ENCODE measurements at places on chromosomes 16 and 17.

- DNase-seq: no peak
These were observed 1.5 kb downstream of the ACBD4 start for GRCh38 chr17:45136846-45137560.

DNA sequence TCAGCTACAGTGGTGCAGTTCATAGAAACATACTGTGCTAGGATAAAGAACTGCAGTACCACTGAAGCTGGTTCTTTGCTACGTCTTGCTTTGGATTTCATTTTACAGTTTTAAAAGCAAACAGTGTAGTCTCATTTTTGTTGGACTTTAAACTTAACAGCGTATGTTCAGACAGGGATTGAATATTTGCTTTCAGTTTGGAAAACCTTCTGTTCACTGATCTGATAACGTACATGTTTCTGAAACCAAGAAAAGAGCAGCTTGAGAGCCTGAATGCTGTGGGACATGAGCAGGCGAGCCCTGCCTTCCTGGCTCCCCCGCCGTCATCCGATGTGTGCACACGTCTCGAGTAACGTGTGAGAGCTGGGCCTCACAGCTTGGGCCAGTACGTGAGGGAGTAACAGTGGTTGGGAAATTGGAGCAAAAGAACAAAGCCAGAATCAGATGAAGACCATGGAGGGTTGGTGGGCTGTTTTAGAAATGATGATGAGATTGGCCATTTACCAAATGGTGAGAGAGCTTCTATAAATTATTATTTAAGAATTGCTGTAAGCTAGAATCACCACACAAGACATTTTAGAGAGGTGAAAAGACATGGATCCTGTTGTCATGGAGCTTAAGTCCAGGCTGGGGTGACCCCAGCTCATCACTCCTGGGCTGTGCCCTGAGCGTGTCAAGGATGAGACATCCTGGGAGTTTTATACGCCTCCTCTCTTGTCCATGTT lies 20.8 kb upstream of the CLEC18C start:
- no peak for DNase-seq

- no peak for DNase-seq
These were observed 7.3 kb downstream of the SLC52A1 start for GRCh38 chr17:5027916-5028315.

DNA sequence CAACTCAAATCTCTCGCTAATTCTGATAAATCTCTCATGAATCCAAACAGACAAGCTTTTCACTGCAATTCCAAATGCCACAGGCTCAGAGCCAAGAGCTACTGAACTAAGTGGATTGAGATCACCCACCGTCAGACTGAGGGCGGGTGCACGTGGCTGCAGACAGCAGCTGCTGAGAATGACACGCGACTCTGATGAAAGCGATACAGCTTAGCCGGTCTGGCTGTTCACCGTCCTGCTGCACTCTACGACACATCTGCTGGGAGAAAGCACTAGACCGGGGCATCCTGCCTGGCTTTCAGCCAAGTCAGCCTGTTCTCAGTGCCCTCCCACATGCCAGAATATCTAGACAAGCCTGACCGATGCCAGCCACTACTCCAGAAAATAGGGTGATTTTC lies 42.6 kb downstream of the KLHDC4 start:
- DNase-seq: no peak

DNA sequence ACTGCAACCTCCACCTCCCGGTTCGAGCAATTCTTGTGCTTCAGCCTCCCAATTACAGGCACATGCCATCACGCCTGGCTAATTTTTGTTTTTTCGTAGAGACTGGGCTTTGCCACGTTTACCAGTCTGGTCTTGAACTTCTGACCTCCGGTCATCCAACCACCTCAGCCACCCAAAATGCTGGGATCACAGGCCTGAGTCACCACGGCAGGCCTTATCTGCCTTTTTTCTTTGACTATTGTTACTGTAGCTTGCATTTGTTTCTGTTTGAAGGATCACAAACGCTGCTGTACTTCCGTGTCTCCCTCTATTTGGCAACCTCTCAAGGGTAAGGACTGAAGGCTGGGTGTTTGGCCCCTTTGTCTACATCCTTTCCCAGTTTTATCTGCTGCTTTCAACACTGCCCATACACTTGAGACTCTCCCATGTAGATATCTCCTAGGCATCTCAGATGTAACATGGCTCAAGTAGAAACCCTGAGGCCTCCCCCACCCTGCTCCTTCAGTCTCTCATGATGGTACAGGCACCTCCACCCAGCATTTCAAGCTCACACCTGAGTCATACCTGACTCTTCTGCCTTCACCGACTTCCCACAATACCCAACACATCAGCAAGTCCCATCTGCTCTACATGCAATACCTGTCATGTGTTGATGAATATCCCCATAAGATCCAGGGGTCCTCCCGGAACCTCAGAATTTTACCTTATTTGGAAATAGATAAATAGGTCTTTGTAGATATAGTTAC lies 219.0 kb downstream of the CPPED1 start:
- DNase-seq: no peak

DNA sequence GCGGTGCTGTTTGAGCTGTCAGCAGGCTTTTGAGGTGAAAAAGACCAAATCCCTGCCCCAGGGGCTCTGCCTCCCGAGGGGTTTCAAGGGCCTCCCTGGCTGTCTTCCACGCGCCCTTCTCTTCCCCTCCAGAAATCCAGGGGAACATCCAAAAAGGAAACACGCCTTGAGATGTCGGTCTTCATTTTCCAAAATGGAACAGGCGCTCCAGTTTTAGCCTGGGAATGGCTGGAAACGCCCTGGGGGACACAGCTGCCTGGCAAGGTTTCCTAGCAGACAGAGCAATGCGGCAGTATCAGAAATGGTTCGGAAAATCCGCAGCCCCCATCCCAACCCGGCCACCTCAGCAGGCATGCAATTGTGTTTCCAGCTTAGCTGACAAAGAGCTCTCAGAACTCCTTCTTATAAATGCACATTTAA lies 16.6 kb upstream of the LITAF start:
- no peak for DNase-seq

GRCh38 chr16:4026854-4027253 lies 89.4 kb downstream of the ADCY9 start:
- no peak for DNase-seq

DNA sequence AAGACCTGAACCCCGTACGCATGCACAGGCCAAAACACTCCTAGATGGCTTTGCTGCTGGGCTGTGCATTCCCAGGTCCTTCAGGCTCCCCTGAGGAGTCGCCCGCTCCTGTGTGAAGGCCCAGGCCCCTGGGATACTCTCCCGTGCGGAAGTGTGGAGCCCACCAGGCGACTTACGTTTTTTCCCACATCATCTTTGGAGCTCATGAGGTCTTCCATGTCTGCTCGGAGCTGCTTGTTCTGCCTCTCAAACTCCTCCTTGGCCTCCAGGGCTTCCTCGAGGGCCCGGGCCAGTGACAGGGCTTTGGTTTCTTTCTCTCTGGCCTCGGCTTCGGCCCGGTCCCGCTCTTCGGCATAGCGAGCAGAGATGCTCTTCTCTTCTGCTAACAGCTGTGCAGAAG lies 56.4 kb downstream of the NDEL1 start:
- no peak for DNase-seq

- DNase-seq: no peak
These were observed 6.8 kb downstream of the CBX4 start for GRCh38 chr17:79832218-79833109.

DNA sequence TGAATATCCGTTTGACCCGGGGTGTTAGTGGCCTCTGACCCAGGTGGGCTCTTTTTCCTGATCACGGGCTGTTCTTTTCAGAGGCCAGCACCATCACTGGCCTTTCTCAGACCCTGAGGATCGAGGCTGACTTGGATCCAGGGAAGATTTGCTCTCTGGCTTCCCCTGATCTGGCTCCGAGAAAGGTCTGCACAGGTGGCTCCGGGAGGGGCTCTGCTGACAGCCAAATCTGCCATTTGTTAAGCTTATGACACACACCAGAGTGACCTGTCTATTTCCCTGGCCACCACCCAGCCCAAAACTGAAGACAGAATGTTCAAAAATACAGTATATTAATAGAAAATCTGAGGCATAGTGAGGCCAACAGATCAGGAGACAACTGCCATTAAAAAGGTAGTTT lies 221.8 kb upstream of the TNRC6C start:
- DNase-seq: no peak

- DNase-seq: no peak
These were observed 90.5 kb downstream of the AATF start for GRCh38 chr17:37039269-37039668.

GRCh38 chr17:42647778-42648177 lies 11.3 kb upstream of the TUBG2 start:
- DNase-seq: no peak

- no peak for DNase-seq
These were observed 1.0 kb upstream of the B9D1 start for GRCh38 chr17:19363460-19364035.

DNA sequence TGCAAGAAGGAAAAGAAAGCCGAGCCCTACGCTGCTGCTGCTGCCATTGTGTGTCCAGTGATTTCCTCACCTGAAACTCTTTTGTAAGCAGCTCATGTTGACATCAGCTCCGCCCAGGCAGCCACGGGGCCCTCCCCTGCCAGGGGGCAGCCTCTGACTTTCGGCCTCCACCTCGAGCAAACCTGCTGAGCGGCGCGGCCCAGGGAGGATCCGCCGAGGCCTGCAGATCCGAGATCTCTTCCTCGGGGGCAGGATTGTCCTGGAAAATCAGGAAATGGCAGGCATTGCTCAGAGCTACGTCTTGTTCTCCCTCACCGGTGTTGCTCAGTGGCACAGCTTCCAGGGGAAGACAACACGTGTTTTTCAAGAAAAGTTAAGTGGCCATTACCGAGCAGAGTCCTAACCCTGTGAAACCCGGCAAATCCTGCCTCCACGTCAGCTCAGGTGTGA lies 35.6 kb upstream of the ZNF750 start:
- no peak for DNase-seq

- DNase-seq: no peak
These were observed 35.3 kb downstream of the TMEM132E start for GRCh38 chr17:34614698-34615097.

- DNase-seq: no peak
These were observed 5.7 kb downstream of the KCNJ16 start for GRCh38 chr17:70080541-70081347.

GRCh38 chr17:60135151-60135950 lies 14.4 kb upstream of the CA4 start:
- no peak for DNase-seq

DNA sequence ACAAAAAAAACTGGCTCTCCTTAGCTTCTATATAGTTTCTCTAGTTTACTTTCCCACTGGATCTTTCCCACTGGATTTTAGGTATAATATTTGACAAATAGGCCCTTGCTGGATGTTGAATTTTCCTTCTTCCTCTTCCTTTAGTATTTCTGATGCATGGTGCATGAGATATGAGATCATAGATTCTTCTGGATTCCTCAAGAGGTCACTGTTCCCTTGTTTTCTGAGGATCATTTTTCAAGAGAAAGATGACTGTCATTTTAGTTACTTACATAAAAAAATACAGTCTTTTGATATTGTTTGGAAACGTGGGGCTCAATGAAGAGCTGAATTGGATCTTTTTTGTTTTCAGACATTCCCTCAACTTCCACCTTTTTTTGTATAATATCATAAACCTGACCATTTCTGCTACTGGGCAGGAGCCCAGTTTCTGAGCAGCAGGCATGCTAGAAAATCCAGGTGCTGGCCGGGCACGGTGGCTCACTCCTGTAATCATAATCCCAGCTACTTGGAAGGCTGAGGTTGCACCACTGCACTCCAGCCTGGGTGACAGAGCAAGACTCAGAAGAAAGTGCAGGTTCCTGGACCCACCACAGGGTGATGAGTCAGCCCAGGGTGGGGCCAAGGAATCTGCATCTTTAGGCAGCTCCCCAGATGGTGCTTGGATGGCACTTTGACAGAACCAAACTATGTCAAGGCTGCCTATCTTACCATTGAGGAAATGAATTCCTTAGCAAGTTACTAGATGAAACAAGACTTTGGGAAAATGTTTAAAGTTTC lies 70.3 kb downstream of the SDR42E1 start:
- peak; percentile 63 for DNase-seq

GRCh38 chr16:3754081-3754703 lies 36.9 kb upstream of the TRAP1 start:
- no peak for DNase-seq

- DNase-seq: no peak
These were observed at the start of gene CSF3 for GRCh38 chr17:40015005-40015997. CSF3 (plus strand) TSS chr17:40015440; CDS start chr17:40015475, 35 bp downstream.

DNA sequence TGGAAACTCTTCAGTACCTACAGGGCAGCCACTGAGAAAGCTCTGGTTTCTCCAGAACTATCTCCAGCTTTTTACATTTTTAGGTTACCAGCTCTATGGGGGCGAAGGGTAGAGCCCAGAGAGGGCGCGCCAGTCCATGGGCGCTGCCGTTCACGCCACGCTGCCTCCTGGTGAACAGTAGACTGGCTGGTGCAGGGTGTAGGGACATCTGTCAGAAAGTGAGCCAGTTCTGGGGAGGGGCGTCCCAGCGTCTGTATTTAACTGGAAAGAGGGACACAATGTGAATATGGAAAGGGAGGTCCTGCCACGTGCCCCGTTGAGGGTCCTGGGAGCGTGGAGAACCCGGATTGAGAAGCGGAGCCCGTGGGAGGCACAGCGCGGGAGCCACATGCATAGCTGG lies 16.4 kb upstream of the CLEC18A start:
- no peak for DNase-seq

GRCh38 chr16:35795361-35796029 lies 2336.1 kb downstream of the TP53TG3F start:
- DNase-seq: no peak

DNA sequence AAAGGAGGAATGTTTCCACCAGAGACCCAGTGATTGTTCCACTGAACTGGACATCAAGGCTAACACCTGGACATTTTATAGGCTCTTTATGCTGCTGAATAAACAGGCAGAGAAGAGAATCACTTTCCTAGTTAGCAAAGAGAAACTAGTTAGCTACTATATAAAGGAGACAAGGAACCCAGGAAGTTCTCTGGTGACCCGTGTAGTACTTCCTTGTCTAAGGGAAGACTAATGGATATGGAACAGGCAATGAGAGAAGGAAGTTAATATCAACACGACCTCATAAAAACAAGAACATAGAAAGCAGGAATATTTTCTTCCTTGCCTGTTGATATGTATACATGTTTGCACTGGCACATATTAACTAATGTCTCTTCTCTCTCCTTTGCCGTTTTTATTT lies 30.8 kb upstream of the RPL38 start:
- no peak for DNase-seq

DNA sequence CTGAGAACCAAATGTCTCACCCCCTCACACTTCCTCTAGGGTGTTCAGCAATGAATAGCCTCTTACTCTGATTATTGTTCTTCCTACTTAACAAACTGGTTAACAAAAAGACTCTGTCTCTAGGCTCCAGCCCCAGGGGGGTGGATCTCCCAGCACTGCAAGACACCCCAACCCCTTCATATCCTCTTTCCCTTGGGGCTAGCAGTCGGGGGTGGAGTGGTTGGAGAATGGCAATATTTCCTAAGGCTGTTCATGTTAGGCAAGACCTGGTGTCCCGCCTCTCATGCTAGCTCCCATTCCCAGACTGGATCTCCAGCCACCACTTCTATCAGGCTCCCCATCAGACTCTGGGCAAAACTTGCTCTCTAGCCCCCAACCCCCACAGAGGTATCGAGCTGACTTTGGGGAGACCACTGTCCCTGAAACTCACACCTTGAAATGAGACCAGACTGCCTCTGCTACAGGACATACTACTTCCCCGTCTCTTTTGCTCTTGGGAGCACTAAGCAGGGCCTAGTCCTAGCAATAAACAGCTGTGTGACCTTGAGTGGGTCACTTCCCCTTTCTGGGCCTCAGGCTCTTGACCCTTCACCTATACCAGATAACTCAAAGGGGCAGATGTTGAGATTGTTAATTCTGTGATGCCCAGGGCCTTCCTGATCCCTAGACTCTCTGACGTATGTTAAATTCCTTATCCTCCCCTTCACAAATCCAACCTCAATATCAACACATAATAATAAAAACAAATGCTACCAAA lies 2.4 kb downstream of the SLC25A35 start:
- no peak for DNase-seq
